ENCODE measurements at places on chromosomes 16 and 17.

- DNase-seq, result no peak
These were observed 219.2 kb downstream of the C16orf78 start for GRCh38 chr16:49592546-49593423.

- DNase-seq, result peak; percentile 23
These were observed 434.7 kb downstream of the KIF2B start for GRCh38 chr17:54257440-54257839.

DNA sequence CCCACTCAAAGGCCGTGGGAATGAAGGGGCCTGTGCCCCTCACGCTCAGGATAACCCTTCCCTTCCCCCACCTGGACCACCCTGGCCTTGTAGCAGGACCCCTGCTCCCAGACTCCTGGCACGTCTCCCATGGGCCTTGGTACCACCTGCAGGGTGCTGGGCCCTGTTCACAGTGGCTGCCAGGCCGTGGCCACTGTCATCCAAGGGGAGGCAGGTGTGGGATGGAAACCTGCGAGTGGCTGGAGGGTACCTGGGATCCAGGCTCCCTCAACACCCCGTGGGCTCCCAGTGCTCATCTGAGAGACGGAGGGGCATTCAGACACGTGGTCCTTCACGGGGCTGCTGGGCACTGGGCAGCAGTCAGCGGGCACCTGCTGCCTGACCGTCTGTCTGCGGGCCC lies 75.6 kb upstream of the CIBAR2 start:
- DNase-seq, result no peak

DNA sequence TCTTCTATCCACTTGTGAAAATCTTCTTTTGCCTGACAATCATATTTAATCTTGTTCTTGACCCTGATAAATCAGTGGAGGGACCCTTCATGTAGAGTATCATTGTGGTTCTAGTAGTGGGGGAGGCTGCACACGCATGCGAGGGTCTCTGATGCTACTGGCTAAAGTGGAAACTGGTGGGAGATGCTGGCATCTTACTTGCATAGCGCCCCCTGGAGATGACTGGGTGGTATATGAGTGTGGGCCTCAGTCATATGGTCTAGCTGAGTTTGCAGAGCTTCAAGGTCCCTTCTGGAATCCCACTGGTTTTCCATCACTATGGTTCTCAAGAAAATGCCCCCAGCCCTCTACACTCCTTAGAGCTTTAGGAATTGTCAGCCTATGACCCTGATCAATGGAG lies 236.4 kb upstream of the AXIN2 start:
- peak; percentile 10 for DNase-seq

GRCh38 chr17:10614536-10615155 lies 42.5 kb downstream of the MYH3 start:
- peak; percentile 55 for DNase-seq

DNA sequence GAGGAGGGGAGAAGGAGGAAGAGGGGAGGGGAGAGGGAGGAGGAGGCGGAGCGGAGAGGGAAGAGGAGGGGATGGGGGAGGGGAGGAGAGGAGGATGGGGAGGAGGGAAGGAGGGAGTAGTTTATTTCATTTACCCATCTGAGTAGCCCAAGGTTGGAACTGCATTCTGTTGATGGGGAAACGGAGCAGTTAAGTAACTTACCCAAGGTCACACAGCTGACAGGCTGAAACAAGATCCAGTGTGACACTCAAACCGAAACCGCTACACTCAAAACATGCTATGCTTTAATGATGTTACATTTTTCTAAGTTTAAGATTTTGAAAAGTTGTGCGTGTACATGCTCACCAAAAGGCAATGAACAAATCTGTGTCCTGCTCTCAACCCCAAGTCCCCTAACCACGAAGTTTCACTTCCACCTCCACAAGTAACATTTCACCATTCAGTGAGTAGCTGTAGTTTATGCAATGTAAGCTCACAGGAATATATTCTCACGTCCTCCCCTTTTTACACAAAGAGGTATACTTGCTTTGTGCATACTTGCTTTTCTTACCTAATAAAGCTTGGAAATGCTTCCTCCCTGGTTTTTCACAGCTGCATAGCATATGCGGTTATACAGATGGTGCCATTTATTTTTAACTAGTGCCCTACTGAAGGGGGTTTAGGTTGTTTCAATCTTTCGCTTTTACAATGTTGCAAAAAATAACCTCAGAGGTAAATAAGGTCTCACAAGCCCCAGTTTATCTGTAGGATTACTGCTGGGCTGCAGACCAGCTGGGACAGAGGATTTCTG lies 275.3 kb downstream of the PARN start:
- DNase-seq, result peak; percentile 36

GRCh38 chr17:81564778-81565177 lies 12.6 kb upstream of the FAAP100 start:
- no peak for DNase-seq

GRCh38 chr16:2963723-2964474 lies at the start of gene KREMEN2:
TSS of gene KREMEN2 (plus strand) at chr16:2964275. CDS start at chr16:2964521, 246 bp downstream.
- peak; percentile 72 for DNase-seq

DNA sequence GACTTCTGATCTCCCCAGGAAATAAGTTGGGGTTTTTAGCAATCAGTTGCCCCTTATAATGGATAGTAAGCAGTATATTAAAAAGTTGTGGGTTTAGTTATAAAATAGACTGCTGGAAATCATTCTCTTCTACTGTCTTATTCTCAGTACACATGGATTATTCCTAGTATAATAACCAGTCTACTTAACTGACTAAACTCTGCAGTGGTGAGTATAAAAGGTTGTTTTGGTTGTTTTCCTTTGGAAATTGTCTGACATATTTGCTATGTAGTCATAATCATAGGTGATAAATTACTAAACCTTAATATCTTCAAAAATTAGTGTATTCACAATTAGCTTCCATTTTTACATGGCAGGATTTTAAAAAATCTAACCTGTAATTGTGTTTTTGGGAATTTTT lies 31.4 kb downstream of the CTCF start:
- DNase-seq, result no peak

GRCh38 chr17:72404872-72405271 lies 284.1 kb downstream of the SOX9 start:
- DNase-seq, result no peak

DNA sequence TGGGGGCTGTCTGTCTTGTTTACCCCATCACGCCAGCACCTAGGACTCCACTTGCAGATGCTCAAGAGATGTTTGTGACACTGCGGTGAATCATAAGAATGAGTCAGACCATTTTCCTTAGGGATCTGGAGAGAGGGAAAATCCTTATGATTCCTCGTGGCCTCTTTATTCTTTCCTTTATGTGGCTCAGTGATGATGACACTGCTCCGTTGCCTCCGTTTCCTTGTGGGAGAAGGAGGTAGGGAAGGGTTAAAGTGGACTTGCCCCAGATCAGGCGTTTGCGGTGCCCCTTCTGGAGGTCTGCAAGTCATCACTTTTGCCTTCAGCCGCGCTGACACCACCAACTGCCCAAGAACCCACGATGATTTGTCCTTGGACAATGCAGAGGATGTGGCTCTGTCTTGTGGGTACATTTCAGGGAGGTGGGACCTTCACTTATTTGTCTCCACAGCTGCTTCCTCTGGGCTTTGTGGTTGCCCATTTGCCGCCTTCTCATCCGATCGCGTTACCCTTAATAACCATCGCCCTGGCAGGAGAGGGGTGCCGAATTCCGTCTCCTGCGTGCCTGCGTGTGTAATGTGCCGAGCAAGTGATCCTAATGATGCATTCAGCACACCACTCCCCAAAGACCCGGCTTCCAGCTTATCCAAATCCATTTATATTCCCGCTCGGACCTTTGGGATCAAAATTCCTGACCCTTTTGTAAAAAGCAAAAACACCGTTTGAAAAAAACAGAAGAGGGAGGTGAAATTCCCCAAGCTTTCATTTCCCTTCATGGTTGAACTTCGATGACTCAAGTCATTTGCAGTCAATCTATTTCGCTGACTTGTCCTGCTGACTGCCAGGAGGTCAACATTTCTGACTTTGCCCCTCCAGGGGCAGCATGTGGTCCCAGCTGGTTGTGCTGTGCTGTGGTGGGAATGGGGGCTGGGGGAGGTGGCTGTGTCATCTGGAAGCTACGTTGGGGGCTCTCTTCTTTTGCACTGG lies 87.2 kb upstream of the IRX3 start:
- DNase-seq, result peak; percentile 10

- peak; percentile 74 for DNase-seq
These were observed at the start of gene NOL3 for GRCh38 chr16:67170168-67170948. TSS of gene NOL3 (plus strand) at chr16:67170538.

- no peak for DNase-seq
These were observed 7.0 kb upstream of the CYB561 start for GRCh38 chr17:63452962-63453551.

DNA sequence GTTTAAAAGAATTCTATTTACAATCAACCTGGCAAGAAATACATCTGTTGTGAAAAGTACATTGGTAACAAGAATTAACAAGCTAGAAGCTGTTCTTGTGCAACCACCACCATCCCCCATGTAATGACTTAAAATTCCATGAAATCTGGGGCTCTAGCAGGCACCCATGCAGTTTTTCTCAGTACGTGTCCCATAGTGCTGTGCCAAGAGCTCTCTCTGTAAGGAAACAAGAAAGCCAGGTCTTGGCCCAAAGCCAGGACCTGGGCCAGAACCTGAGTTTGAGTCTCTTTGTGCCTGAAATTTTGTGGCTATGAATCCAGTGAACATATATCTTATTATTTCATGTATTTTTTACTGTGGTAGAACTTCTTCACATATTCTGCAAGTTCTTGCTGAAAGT lies 46.6 kb downstream of the NUP93 start:
- peak; percentile 58 for DNase-seq

GRCh38 chr17:40793832-40794231 lies 5.9 kb downstream of the KRT28 start:
- DNase-seq, result no peak

DNA sequence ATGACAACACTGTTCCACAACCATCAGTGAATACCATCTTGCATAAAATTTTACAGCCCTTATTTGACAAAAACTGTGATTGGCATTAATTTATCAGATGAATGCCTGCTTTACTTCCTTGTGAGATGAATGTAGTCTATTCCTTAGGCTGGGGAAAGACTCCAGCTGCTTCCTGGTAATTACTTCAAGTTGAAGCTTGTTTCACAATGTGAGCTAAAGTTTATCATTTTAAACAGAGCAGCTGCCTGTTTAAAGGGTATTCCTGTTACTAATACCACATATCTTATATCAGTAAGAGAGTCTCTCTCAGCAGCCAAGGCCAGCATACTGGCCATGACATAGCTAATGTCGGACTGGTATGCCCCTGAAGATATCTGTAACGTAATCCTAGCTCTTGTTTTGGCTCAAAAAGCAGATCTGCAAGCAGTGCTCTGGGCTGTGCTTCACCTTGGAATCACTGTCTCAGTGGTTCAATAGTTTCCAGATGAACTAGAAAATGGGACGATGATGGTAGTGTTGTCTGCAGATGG lies 13.2 kb upstream of the ARL2BP start:
- peak; percentile 39 for DNase-seq

- no peak for DNase-seq
These were observed 48.4 kb downstream of the PDPK1 start for GRCh38 chr16:2586241-2586640.

- no peak for DNase-seq
These were observed 25.6 kb downstream of the MRM3 start for GRCh38 chr17:807523-808294.

- DNase-seq, result peak; percentile 56
These were observed 21.2 kb downstream of the ZNF469 start for GRCh38 chr16:88403794-88404581.

DNA sequence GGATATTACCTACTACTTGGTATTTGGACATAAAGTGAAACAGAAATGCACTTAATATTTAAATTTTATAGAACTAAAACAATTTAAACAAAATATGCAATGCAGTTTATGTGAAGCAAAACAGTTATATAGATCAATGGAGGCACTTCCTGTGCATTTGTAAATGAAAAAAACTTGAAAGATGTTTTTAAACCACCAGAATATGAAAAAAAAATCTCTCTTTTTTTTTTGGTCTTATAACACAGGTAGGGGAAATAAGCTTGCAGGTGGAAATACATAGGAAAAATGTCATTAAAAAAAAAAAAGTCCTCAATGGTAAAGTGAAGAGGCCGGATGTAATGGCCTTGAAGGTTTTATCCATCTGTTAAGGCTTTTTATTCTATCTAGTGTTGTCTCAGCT lies 180.3 kb upstream of the AXIN2 start:
- DNase-seq, result no peak

DNA sequence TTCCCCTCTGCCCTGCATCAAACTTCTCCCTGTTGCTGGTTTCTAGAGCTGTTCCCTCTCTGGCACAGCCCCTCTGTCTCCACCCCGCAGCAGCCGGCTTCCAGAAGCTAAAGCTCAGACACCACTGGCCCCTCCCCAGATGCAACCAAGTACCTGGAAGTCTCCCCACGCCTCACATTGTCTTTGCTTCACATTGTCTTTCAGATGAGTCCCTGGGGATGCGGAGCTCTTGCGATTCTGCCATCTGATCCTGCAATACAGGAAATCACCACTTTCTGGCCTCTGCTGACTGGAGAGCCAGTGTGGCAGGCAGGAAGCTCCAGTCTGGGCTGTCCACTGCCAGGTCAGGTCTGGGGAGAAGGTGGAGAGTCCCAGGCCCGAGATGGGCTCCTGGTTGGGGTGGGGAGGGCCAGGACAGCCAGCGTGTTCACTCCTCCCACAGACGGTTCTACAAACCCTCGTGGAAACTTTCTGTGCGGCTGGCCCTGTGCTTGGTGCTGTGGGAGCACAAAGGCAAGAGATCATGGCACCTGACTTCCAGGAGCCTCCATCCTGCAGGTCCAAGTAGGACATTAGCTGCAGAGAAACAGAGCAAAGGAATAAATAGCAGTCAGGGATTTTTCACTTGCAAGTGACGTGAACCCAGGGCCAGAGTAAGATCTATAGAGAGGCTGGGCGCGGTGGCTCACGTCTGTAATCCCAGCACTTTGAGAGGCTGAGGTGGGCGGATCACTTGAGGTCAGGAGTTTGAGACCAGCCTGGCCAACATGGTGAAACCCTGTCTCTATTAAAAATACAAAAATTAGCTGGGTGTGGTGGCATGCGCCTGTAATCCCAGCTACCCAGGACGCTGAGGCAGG lies 47.9 kb upstream of the MAP3K14 start:
- no peak for DNase-seq

DNA sequence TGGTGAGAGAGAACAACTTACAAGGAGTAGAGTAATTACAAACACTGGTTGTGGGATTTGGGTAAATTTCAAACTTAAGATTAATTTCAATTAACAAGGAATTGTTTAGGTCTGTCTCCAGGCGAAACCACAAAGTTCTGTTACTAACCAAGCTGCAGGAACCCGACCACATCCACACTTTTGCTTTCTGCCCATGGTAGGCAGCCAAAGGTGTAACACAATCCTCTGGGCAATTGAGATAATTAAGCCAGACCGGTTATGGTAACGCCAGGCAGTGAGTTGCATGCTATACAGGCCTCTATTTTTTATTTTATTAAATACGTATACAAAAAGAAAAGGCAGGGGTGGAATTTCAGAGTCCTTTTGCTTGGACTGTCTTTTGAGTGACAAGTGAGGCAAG lies 12.0 kb downstream of the KCNJ2 start:
- DNase-seq, result peak; percentile 25

GRCh38 chr16:27638833-27639560 lies 89.1 kb downstream of the KATNIP start:
- DNase-seq, result peak; percentile 92

Measured in epithelial cell of esophagus (primary cell).